CD4-positive, alpha-beta T cell treated with Interleukin-2 at 100 ng/mL for 4 hours (primary cell): ENCODE measurements at places on chromosomes 6 and 20.

DNA sequence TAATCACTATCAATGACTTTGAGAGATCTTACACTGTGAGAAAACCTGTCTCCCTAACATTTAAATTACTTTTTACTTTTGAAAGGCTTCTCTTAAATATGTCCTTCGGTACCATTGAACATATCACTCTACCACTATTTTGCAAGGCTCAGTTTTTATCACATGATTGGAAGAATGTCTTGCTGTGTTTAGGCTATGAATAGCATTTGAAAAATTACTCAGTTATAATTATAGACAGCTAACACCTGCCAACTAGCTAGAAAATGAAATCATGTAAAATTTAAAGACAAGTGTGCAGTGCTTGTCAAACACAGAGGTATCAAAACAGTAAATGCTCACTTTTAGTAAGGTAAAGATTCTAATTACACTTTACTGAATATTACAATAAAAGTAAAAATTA is 11.0 kb downstream of the SESN1 start:
- no peak for DNase-seq

DNA sequence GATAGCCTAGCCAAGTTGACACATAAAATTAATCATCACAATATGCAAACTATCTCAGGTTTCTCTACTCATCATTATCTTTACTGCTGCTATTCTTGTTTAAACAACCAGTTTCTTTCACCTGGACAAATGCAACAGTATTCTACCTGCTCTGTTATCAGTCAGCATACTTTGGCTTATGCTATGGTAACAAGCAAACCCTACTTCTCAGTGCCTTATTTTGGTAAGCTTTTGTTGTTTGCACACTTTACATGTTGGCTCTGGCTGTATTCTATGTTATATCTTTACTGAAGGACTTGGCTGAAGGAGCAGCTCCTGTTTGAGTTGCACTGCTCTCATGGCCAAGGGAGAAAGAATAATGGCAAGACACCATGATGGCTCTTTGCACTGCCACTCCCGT is 463.1 kb downstream of the EPM2A start:
- DNase-seq = no peak

DNA sequence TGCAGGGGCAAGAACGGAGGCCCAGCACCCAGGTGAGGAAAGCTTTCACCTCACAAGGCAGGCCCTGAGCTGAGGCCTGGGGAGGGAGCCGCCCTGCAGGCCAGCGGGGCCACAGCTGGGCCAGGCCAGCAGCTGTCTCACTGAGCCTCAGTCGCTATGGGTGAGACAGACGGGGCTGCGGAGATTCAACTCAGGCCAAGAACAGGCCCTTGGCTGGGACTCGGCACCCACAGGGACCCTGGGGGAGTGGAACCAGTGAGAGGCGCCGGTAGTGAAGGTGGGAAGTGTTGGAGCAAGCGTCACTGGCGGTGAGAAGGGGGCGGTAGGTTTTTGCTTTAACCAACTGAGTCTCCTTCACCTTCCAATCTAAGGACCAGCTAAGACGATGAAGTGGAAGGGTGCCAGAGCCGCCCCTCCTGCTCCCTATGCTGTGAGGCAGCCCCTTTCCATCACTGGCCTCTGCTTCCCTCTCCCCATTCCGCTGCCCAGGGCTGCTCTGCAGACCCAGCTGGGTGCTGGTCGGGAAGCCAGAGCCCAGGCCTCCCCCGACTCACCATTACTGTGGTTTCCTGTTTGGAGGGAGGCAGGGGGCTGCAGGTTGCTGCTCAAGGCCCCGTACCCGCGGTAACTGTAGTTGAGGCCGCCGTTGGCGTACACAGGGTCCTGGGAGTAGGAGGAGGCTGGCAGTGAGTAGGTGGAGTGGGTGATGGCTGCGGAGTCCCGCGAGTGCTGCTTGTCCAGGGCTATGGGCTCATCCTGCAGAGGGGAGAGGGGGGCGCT is 93.7 kb downstream of the ASXL1 start:
- no peak for DNase-seq

GRCh38 chr6:35496841-35497570 is at the start of gene TEAD3:
TEAD3 (minus strand) TSS chr6:35497079.
- DNase-seq = peak; percentile 22

GRCh38 chr6:40159865-40160264 is 225.6 kb upstream of the MOCS1 start:
- no peak for DNase-seq

DNA sequence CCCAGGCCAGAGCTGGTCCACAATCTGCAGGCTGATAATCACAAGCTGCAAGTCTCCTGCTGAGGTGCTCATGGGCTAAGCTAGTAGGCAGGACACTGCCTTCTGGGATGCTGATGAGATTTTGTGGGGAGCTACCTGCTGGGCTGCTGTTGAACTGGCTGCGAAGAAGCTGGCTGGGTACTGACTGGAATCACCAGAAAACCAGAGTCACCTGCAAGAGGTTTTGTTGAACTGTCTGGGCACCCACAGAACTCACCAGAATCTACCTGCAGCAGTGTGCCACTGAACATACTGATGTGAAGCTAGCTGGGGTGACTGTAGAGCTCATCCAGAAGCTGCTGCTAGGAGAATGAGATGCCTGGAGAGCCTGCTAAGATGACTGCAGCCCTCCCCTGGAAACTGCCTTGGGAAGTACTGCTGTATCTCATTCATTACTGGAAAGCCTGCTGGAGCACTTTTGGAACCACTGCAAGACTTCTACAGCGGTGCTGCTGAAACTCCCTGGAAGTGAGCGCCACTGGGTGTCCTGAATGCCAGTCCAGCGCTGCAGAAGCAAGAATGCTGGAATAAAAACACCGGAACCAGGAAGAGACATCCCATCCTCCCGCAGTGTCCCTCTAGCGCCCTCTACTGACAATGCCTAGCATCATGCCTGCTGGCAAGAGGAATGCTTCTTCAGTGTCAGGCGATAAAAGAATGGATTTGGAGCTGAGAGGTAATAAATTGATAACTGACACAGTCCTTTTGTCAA is 64.9 kb upstream of the ARHGAP18 start:
- DNase-seq = peak; percentile 58

- DNase-seq = no peak
These were observed 151.2 kb upstream of the DST start for GRCh38 chr6:56793938-56794337.

DNA sequence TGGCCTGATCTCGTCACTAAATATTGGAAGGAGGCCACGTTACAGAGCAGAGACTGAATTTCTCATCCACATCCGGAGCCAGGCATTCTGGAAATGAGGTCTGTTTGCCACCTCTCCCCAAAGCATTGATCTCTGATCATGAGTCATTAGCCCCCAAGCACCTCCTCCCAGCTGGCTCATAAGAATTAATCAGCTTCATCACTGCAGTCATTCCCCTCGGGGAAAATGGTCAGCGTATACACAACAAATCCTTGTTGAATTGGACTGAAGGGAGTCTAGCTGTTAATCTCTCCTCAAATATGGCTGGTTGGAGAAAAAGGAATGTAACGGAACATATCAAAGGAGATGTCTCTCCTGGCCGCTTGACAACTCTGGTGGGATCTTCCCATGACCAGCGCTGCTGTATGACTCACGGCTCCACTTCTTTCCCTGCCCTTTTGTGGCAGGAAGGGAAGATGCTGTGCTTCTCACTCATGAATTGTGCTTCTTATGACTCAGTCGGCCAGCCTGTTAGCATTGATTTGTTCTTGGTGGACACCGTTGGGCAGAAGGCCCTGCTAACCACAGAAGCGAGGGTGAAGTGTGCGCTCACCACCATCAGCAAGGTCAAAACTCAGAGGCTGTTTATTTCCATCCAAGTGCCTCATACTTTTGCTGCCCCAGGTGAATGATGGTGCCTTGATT is 76.7 kb downstream of the RNF182 start:
- DNase-seq = no peak

- DNase-seq = no peak
These were observed 155.8 kb downstream of the TSHZ2 start for GRCh38 chr20:53128004-53128403.

- DNase-seq = no peak
These were observed 35.6 kb downstream of the LRRC1 start for GRCh38 chr6:53830366-53830765.

- DNase-seq = no peak
These were observed 152.1 kb downstream of the SAMD5 start for GRCh38 chr6:147660334-147661311.

GRCh38 chr6:103534095-103534494 is 1325.6 kb downstream of the HACE1 start:
- no peak for DNase-seq

DNA sequence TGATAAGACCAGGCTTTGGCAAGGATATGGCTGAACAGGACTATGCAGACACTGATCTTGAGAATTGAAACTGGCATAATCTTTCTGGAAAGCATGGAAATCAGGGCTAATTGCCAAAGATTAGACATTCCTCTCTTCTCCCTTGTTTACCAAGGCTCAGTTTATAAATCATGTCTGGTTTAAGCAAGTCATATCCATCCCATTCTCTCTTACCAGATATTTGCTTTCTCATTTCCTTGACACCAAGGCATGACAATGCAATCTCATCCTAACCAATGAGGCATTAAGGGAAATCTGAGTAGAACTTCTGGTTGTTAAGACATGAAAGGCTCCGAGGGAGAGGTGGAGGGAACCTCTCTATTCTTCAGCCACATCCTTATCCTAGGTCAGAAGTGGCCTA is 110.3 kb upstream of the CEP85L start:
- no peak for DNase-seq

DNA sequence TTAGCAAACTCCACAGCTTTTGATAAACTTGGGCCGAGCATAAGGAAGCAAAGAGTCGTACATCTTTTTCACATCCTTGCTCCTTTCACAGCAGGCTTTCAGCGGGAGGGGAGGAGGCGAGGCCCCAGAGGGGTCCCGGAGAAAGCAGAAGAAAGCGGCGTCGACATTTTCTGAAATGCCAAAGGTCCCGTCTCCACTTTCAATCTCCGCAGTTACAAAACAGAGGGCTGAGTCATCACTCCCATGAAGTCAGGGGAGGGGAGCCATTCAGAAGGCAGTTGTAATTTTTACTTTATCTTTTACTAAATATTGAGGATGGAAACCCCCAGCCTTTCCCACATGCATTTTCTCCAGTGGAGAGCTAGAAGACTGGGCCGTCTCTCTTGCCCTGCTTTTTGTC is 174.2 kb upstream of the THBS2 start:
- no peak for DNase-seq

DNA sequence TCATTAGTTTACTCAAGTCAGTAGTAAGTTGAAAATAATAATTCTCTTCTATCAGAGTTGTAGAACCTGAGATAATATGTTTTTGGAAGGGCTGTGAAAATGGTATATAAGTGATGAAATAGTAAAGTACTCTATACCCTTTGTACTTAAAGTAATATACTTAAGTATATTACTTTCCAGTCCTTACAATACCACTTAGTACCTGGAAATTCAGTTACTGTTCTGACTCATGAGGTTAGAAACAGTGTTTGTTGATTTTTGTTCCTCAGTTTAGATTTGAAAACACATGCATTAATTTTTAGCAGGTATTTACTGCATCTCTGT is 10.1 kb downstream of the TULP4 start:
- DNase-seq = no peak

GRCh38 chr20:40488401-40488800 is 200.6 kb downstream of the MAFB start:
- DNase-seq = no peak

GRCh38 chr6:101502818-101503217 is 109.3 kb downstream of the GRIK2 start:
- no peak for DNase-seq

GRCh38 chr6:8108759-8109539 is 6.6 kb upstream of the EEF1E1 start:
- DNase-seq = no peak

GRCh38 chr20:39825950-39826349 is 863.1 kb downstream of the MAFB start:
- no peak for DNase-seq

GRCh38 chr6:82080767-82081166 is 166.8 kb downstream of the IBTK start:
- no peak for DNase-seq

DNA sequence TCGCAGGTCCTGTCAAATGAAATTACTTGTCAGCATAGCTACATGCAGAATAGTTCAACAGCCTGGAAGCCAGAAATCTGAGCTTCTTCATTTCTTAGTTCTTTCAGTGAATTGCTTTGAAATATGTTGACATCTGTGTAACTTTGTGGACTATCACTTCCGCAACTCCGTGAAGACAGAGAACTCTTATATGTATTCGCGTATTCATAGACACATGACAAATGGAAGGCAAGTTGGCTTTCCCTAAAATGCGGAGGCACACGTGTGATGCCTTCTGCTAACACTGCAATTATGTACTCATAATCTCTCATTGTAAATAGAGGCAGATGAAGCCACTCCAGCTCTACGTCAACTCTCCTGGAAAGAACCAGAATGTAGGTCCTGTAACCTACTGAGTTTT is 701.5 kb downstream of the PRKN start:
- no peak for DNase-seq

DNA sequence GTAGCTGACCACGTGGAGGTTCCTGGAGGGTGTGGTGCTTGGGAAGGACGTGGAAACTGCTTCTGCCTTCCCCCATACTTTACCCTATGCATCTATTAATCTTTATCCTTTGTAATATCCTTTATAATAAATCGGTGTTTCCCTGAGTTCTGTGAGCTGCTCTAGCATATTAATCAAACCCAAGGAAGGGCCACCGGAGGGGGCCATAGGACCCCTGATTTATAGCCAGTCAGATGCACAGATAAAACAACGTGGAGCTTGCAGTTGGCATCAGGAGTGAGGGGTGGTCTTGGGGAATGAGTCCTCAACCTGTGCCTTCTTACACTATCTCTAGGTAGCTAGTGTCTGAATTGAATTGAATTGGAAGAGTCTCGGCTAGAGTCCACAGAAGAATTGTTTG is 36.5 kb upstream of the TFAP2A start:
- no peak for DNase-seq

GRCh38 chr20:53578492-53579222 is 15.0 kb downstream of the ZNF217 start:
- peak; percentile 89 for DNase-seq

GRCh38 chr6:19655744-19656143 is 181.4 kb upstream of the ID4 start:
- no peak for DNase-seq
